ENCODE measurements at places on chromosomes 2 and 18.

DNA sequence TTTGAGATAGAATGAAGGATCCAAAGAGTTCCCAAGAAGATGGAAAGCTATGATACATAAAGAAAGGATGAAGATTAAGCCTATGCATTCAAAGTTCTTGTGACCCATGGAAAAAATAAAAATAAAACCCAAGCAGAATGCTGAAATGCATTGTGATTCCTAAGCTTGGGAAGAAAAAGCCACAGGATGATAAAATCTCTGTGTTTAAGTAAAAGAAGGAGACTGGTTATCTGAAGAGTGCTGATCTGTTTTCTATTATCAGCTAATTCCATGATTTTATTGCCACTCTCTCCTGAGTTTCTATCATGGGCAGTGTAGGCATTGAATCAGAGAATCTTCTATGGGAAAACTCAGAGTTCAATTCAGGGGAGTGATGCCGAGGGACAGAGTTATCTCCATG is 103.1 kb upstream of the LTBP1 start:
- no peak for DNase-seq

DNA sequence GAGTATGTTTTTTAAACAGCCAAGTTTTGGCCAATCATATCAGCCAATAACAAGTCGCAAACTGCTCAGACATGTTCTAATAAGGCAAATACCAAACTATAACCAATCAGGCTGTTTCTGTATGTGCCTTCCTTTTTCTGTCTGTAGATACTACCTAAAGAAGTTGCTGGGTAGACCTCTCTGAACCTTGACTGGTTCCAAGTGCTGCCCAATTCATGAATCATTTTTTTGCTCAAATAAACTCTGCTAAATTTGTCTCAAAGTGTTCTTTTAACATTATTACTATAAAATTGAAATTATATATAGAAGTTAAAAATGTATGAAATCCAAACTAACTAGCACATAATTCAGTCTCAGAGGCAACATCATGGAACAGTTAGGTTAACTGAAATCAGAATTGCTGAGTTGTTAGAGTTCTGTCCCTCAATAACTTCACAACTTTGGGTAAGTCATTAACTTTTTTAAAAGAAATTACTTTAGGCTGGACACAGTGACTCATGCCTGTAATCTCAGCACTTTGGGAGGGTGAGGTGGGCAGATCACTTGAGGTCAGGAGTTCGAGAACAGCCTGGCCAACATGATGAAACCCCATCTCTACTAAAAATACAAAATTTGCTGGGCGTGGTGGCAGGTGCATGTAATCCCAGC is 4.9 kb upstream of the TTC21B start:
- DNase-seq = no peak

DNA sequence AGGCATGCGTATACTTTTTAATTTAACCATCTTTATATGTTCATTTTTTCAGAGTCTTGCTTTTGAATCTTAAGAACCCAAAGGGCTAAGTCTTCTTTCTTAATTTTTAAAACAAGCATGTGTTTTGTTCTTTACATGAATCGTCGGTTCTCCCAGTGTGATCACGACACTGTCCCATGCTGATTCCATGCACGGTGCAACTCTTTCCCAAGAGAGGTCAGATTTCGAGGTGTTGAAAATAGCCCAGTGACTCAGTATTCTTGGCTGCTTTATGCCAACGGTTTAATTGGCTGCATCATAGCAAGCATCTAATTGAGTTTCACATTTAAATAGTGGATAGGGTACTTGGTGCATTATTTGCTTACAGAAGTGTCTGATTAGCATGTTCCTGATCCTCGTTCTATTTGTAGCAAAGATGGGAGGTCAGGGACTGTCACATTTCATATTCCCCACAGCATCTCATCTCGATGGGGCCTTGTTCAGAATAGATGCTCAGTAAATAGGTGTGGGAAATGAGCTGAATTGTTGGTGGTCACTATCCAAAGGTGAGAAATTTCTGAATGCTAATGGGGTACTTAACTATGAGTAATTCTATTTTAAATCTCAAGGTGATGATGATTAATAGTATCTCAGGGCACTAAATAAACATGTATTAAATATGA is 2.8 kb downstream of the NPAS2 start:
- no peak for DNase-seq

- DNase-seq = peak; percentile 81
Observed at GRCh38 chr2:234463626-234464290, 33.1 kb downstream of the ARL4C start.

- DNase-seq = no peak
Observed at GRCh38 chr18:77110936-77111335, 21.6 kb downstream of the MBP start.

- no peak for DNase-seq
Observed at GRCh38 chr2:43073401-43073825, 153.0 kb downstream of the ZFP36L2 start.

DNA sequence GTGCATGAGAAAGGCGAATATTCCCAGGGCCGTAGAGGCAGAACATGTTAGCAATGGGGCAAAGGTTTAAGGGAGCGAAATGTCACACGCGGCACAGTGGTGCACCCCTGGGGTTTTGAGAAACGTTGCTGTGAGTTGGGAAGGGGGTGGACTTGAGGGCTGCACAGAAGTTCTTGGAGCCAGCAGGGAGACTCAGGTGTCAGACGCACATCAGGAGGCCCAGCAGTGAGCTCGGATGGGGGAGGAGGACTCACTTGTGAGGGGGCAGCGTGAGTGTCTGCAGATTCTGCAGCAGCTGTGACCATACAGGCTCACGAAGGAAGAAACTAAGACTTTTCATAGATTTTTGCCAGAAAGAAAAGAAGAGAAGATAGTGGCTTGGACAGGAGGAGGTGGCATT is 218.2 kb downstream of the SNTG2 start:
- no peak for DNase-seq

DNA sequence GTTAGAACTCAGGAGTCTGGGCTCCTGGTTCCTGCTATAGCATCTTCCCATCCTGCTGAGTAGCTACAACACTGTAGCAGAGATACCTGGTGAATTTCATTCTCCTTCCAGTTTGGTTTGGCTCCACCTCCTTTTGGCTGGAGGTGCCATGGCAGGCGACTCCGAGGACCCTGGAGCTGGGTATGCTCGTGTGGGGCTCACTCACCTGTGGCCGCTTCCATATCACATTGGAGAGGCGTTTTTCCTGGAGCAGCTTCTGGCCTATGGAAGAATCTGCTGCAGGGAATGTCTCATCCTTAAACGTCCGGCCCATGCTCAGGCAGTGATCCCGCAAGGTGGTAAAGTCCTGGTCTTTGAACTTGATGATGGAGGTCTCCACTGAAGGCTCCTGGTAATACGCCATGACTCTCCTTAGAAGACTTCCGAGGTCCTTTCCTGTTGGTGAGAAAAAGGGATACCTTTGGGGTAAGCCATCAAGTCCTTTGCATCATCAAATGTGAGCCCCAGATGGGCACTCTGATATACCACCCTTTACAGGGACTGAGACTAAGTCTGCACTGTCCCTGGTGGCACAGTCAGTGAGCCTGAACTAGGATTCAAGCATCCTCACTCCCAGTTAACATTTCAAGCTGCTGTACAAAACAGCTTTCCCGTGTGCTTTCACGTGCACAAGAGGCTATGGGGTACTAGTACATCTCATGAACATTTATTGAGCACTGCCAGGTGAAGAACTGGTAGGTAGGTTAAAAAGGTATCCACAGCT is 20.1 kb downstream of the CAPN13 start:
- no peak for DNase-seq

GRCh38 chr2:9266711-9267110 is 60.1 kb downstream of the ASAP2 start:
- DNase-seq = no peak

GRCh38 chr2:143139835-143140393 is 10.7 kb downstream of the ARHGAP15 start:
- DNase-seq = no peak

- no peak for DNase-seq
Observed at GRCh38 chr2:120530781-120531180, 184.8 kb downstream of the INHBB start.

DNA sequence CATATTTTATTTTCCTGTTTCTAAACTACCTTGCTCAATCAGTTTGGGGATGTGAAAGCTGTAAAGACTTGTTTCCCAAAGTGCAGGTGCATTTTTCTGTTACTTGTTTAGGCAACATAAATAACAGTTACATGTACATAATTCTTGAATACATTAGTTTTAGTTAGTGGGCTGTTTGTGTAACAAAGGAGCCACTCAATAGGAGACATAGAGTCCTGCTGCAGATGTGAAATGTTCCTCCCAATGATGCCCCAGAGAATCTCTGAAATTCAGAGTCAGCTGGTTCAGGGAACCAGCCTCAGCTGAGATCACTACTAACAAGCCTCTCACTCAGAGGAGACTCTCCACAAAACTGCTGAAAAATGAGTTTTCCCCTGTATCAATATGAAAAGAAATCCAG is 91.5 kb upstream of the TWSG1 start:
- DNase-seq = no peak

- DNase-seq = no peak
Observed at GRCh38 chr18:11407940-11408339, 201.5 kb upstream of the SLC35G4 start.

GRCh38 chr2:231621051-231621879 is 28.6 kb downstream of the TEX44 start:
- DNase-seq = peak; percentile 27

GRCh38 chr2:151043484-151043883 is 218.2 kb downstream of the RBM43 start:
- DNase-seq = no peak

DNA sequence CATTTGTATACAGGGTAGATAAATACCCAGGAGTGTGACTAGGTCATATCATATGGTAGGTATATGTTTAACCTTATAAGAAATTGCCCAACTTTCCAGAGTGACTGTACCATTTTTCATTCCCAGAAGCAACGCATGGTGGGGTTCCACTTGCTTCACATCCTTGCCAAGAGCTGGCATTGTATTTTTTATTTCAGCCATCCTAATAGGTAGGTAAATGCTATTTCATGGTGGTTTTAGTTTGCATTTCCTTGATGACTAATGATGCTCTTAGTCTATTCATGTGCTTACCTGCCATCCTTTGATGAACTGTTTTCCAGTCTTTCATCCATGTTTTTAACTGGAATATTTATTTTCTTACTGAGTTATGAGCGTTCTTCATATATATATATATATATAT is 51.9 kb downstream of the MAP4K3 start:
- no peak for DNase-seq

- DNase-seq = no peak
Observed at GRCh38 chr2:8954990-8955389, 48.5 kb downstream of the MBOAT2 start.

- DNase-seq = no peak
Observed at GRCh38 chr2:21163213-21163612, 39.4 kb downstream of the TDRD15 start.

DNA sequence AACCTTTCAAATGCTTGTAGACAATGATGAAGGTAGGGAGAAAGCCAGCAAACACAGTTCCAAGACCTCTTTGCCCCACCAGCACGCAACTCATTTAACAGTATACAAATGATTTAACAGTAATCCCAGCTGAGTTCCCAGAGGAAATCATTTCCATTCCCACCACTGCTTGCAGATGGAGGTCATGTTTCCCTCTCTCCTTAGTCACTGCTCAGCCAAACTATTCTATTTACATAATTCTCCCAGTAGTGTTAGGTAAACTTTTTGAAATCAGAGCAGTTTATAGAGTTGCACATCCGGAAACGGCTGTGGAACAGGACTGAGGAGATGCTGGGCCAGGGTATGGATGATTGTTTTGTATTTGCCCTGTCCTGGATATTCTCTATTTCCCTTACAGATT is 328.5 kb downstream of the FIGN start:
- DNase-seq = no peak

- DNase-seq = no peak
Observed at GRCh38 chr2:70902579-70902978, 33.1 kb upstream of the ATP6V1B1 start.

- no peak for DNase-seq
Observed at GRCh38 chr18:33558529-33558928, 19.5 kb upstream of the ASXL3 start.

DNA sequence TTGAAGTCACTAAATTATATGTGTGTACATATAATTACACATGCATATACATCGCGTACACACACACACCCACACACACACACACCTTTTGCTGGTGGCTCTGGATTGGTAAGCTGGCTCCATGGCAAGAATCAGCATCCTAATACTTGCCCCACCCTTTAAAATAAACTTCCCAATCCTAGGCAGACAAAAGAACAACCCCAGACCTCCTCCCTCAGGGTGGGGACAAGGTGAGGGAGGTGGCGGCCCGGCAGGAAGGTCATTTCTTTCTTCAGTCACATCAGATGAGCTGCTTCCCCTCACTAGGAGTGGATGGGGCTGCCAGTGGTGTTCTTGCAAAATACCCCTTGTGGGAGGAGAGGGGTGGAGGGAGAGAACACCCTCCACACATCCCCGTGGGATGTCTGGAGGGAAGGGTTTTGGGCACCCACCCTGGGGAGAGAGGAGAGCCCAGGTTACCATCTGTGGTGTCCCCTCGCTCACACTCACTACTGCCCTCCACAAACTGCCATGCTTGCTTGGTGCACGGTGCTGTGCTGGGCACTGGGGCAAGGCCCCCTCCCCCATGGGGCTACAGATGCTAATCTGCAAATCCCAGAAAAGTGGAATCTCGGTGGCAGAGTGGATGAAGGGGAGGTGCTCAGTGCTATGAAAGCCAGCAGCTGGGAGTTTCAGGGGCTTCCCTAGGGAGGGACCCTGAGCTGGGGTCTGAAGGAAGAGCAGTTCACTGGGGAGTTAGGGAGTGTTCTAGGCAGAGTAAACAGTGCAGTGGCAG is 64.0 kb downstream of the ODC1 start:
- DNase-seq = no peak

DNA sequence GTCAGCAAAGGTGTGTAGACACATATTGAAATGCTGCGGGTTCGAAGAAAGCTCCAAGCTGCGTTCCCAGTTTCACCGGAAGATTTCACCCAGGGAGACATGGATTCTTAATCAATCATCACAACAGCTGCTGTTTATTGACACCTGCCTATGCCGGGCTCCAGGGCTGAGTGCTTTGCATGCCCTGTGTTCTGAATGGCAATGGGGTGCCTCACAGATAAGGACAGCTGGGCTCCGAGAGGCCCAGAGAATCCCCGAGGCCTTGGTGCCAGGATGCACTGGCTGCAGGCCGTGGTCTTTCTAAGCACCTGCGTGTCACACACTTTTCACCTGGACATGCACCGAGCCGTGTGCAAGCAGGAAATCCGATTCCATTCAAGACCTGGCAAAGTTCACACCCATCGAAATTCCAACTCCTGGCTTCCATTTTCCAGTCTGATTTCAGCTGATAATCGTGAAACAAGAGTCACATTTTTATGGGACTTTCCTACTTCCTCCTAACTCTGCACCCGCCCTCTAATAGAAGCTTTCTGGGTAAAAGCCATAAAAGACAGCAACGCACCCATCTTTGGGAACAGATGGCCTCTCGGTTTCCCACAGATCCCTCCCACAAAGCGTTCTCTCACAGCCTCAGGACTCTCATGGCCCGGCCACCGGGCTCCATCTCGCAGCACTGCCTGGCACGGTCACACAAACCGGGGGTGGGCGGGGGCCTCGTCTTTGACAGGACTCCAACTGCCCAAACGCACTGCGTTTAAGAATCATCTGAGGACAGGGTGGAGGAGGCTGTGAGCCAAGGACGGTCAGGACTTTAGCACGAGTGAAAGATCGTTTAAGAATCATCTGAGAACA is 245.6 kb upstream of the SALL3 start:
- DNase-seq = no peak

GRCh38 chr2:231361701-231362554 is 33.6 kb upstream of the B3GNT7 start:
- peak; percentile 24 for DNase-seq

- DNase-seq = no peak
Observed at GRCh38 chr2:37316181-37316580, 8.5 kb downstream of the PRKD3 start.

GRCh38 chr2:53939656-53940055 is 31.1 kb downstream of the PSME4 start:
- no peak for DNase-seq

- DNase-seq = no peak
Observed at GRCh38 chr18:78649421-78649820, 330.2 kb upstream of the SALL3 start.

Measured in CD4-positive, alpha-beta T cell treated with Interleukin-21 for 1 hour (primary cell).